Kasumi-1 (cell line): ENCODE measurements at places on chromosomes 4 and X.
A peak's percentile ranks its signal among the peaks of the same experiment; 100 is the strongest.

GRCh38 chr4:2338754-2339457 is 77.0 kb upstream of the MXD4 start:
- DNase-seq, result no peak

DNA sequence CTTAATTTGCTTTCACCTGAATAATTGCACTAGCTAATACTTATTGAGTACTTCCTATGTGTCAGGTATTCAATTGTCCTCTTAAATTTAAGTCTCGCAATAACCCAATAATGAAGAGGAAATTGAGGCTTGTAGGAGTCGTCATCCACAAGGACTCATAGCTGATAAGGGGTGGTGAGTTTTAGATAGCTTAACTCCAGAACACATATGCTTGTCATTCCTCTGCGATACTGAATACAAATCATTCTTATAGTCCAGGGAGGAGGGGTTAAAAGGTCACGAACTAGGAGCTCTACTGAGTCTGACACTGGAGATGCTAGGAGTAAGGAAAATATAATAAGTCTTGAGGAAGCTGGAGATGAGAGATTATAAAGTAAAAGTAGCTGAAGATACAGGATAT is 1.4 kb upstream of the PACRGL start:
- no peak for DNase-seq

- DNase-seq, result no peak
Observed at GRCh38 chr4:183912585-183912984, 7.5 kb downstream of the STOX2 start.

- DNase-seq, result peak; percentile 51
Observed at GRCh38 chr4:80173401-80173800, 23.9 kb upstream of the PRDM8 start.

DNA sequence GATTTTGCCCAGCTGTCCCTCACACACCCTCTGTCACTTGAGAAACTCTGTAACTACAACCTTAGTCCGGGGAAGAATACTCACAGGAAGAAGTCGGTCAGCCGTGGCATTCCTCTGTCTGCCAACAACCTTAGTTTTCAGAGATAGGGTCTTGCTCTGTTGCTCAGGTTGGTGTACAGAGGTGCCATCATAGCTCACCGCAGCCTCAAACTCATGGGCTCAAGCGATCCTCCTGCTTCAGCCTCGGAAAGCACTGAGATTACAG is 12.2 kb upstream of the SPCS3 start:
- no peak for DNase-seq

GRCh38 chr4:102143433-102143832 is 201.8 kb downstream of the SLC39A8 start:
- DNase-seq, result no peak

GRCh38 chr4:165095291-165095690 is 17.4 kb downstream of the TMEM192 start:
- no peak for DNase-seq

DNA sequence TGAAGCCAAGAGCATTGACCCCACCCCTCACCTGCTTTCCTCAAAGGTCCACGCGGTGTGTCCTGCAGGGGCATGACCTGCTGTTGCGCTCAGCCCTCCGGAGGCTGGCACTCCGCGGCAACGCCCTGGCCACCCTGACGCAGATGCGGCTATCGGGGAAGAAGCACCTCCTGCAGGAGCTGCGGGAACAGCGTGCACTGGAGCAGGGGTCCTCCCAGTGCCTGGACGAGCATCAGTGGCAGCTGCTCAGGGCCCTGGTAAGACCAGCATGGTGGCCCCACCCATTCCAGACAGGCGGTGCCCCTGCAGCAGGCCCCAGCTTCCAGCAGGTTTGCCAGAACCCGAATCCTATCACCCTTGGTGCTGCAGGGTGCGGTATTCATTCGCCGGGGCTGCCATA is 86.0 kb downstream of the EVC start:
- no peak for DNase-seq

GRCh38 chr4:54568184-54568583 is 89.6 kb upstream of the KIT start:
- DNase-seq, result no peak

DNA sequence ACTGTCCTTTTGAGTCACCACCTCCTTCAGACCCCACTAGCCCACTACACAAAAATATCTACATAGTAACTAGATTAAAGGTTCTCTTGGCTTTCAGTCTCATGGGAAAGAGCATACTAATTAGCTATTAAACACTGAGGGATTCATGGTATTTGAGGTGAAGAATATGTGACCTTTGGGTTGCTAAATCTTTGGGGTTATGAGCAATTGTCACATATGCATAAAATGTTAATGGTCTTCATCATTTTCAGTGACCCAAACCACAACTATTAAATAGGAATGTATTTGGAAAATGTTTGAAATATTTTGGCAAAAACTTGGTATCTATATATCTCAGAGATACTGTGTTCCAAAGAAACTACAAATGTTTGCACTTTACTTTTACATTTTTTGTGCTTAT is 365.1 kb downstream of the MAGEB5 start:
- DNase-seq, result no peak

- DNase-seq, result no peak
Observed at GRCh38 chr4:153549405-153549804, 83.2 kb downstream of the TMEM131L start.
